ENCODE measurements at places on chromosomes 2 and 18. TPM values are rescaled to one million over a fixed set of nuclear protein-coding genes. Genes with fewer than 3 reads are reported as not detected.

LIPG gene
- polyA plus RNA-seq: 0.47 TPM

CNTNAP5 gene
- not detected for polyA plus RNA-seq

ACTG2 gene
- 660 TPM for polyA plus RNA-seq

VRK2 gene
- 9.4 TPM for polyA plus RNA-seq

TMEM182 gene
- 0.96 TPM for polyA plus RNA-seq
